ENCODE measurements at places on chromosomes 7 and 10. TPM values are rescaled to one million over a fixed set of nuclear protein-coding genes. Genes with fewer than 3 reads are reported as not detected.

GRCh38 chr7:143434660-143435059 is 8.6 kb upstream of the TAS2R60 start:
- DNase-seq = no peak

DNA sequence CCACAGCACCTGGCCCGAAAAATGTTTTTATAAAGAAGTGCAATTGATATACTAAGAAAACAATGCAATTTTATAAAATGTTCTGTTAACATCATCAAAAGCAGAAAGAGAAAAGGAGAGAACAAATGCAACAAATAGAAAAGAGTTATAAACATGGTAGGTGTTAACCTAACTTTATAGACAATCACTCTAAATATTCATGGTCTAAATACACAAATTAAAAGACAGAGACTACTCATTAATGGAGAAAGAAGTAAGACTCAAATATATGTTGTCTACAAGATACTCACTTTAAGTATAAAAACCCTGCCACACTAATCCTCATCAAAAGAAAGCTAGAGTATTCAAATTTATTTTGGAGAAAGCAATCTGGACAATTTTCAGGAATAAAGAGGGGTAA is 425.3 kb upstream of the ANKRD30A start:
- no peak for DNase-seq

DNA sequence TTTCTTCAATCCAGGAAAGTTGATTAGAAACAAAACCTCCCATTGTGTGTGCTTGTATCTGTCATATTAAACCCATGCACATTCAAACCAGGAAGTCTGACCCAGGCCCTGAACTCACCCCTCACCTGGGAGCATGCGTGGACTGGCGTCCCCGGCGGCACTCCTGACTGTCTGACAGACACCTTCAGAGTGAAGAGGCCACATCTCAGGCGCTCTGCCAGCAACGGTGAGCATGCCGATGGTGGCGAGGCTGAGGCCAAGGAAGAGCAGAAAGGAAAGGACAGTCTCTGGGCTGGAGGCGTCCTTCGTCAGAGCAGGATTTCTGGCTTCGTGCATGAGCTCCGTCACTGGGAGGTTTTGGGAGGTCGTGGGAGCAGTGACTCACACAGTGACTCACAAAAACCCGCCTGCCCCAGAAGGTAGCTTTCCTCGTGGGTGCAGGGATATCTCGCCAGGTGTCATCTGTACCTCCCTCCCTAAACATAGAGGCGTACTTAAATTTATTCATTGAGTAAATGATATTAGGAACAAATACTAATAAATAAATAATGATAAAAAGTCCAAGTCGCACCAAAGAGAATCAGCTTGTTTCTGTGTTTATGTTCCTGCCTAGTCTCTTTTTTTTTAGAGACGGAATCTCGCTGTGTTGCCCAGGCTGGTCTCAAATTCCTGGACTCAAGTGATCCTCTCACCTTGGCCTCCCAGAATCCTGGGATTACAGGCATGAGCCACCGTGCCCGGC is 13.5 kb downstream of the IQCE start:
- no peak for DNase-seq

DNA sequence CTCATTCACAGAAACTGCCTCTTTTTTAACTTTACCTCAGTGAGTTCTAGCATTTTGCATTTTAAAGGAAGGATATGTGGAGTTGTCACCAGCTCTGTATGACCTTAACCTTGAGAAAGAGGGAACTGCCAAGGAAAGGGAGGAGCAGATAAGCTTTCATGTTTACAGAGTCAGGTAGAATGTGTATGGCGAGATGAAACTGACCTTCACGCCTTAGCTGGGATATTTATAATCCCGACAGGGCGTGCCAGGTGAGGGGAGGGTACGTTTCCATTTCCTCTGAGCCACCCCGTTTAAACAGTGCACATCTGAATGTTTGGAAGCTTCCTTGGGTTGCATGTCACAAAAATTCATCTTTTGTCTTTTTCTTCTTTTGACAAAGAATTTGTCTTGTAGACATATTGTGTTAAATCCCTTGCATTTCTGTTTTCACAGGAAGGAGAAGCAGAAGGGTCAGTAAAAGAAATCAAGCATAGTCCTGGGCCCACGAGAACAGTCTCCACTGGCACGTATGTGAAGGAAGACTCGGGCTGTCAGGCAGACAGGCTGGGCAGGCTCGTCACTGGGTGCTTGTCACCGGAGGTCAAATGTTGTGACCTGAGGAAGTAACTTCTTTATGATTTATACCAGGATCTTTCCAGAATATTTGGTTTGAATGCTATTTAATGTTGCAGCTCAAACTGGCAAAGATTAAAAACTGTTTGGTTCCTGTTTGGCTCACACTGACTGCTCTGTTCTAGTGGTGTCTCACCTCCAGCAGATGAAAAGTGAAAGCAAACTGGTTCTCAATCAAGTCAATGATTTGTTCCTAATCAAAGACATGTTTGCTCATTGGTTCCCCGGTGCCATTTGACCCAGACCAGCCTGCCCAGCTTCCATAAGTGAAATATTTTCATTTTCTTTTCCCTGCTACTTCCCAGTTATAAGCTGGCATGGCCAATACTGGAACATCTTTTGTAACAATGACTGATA is 16.2 kb downstream of the OPTN start:
- DNase-seq = no peak

DNA sequence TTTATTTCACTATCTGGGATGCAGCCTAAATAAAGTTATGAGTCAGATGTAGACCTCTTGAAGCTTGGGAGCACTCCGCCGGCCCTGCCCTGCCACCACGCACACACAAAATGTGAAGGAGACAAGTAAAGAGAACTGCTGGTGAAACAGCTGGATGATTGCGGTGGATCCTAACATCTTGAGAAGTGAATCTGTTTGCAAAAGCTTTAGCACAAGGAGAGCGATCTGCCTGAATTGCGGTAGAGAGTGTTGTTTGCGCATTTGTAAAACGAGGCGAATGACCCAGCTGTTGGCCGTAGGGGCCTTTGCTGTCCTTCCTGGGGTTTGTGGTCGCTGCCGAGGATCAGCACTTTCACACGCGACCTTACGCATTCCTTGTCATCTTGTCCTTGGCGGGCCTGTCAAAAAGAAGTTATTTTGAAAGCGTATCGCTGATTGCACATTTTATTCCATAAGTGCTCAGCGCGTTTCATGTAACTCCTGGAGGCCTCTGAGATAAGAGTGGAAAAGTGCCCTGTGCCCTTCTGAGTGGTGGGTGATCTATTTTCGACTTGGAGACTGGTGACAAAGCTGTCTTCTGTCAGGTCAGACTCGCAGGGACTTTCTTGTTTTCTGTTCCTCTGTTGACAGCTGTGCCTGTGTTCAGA is 40.8 kb downstream of the RBM20 start:
- no peak for DNase-seq

The FLNC gene
- 18.1 TPM for total RNA-seq

The AFAP1L2 gene
- 23.8 TPM for total RNA-seq

The IDI1 gene
- total RNA-seq = 66.3 TPM

Data from dorsolateral prefrontal cortex (tissue), 122 donors.